NCI-H187 (cell line): ENCODE measurements at places on chromosomes 7 and 10.

DNA sequence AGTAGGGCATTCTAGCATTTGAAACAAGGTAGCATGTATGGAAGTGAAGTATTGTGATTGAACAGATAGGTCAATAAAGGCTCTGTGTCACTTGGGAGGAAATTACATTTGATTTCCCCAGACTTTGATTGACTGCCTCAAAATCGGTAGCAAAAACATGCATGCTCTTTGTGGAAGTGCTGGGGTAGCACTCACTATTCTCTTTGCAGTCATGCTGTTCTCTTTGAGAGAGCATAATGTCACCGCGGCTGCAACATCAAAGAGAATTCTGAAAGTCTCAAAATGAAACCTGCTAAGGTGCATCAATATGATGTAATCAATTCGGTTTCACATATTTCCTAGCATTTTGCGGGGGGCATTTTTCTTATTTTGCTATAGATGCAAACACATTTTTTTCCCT lies 64.2 kb downstream of the ARMC3 start:
- no peak for DNase-seq

DNA sequence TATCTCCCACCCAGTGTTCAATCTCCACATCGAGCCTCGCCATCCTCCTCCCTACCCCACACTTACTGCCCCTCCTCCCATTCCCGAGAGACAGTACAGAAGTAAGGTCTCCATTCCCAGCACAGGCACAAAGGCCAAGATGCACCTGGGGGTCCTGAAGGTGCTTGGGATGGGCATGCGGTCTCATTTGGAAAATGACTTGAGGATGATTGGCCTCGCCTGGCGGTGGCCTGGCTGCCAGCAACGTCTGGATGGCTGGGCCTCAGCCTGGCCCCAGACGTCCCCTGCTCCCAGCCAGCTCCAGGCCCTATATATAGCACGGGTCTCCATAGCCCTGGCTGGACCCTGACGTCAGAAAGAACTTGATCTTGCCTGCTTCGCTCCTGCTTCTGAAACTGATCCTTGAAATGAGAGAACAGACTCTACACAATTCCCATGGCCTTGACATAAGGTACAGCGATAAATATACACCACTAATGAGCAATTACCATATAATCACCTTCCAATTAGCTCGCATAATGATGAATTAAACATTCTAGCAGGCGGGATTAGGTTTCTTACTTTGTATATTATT lies 11.8 kb downstream of the EMX2 start:
- no peak for DNase-seq

GRCh38 chr7:11213266-11213665 lies 239.6 kb downstream of the PHF14 start:
- no peak for DNase-seq

DNA sequence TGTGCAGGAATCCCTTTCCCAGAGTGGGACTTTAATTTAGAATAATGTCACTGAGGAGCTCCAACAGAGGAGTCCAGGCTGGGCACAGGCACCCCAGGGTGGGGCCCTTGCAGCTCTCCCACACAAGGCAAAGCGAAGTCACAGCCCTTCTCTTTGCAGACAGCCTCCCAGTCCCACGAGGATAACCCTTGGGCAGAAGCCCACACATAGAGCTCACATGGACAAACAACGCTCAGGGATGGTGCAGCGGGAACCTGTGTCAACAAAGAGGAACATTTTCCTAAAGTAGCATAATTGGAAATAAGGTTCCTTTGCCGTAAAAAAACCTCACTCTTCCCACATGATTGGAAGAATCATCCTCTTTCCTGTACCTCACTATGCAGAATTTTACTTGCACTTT lies 29.3 kb upstream of the GGCT start:
- no peak for DNase-seq

DNA sequence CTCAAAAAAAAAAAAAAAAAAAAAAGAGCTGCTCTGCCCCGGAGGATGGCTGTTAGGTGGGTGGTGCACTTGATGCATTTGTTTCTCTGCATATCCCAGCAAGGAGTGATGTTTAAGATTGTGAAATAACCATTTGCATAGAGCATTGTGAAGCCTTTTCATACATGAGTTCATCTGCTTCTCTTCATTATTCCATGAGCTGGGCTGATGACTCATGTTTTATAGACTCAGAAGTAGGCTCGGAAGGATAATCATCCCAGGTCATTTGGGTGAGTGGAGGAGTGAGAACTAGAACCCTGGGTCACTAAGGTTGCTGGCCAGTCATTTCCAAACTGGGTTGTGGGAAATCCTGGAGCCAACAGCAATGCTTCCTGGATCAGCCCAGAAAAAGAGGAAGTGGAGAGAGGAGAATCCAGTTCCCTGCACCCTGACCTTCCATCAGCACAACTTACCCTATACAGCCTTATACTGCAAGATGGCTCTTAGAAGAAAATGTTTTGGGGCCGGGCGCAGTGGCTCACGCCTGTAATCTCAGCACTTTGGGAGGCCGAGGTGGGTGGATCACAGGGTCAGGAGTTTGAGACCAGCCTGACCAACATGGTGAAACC lies 45.3 kb downstream of the TACC2 start:
- DNase-seq, result no peak

- no peak for DNase-seq
Observed at GRCh38 chr10:99551158-99551557, 18.4 kb downstream of the NKX2-3 start.

- no peak for DNase-seq
Observed at GRCh38 chr7:98289333-98289875, 7.9 kb downstream of the BRI3 start.

DNA sequence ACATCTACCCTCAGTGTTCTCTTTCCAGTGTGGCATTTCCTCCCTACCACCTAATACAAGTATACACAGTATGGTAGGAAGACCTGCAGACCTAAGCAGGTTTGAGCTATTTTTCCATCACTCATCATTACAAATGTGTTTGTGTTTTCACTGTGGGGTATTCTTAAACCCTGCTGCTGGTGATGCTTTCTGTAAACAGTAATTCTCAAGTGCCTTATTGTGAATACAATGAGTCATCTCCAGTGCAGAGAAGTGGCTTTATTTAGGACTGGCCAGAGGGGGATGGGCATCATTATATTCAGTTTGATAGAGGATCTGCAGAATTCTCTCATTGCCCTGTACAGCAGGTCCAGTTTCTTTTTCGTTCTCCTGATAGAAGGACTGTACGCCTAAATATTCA lies 63.7 kb downstream of the GRM8 start:
- peak; percentile 12 for DNase-seq
